CD4-positive, alpha-beta T cell treated with Interleukin-17A for 4 hours (primary cell): ENCODE measurements at places on chromosomes 2 and 18.
A peak's percentile ranks its signal among the peaks of the same experiment; 100 is the strongest.

DNA sequence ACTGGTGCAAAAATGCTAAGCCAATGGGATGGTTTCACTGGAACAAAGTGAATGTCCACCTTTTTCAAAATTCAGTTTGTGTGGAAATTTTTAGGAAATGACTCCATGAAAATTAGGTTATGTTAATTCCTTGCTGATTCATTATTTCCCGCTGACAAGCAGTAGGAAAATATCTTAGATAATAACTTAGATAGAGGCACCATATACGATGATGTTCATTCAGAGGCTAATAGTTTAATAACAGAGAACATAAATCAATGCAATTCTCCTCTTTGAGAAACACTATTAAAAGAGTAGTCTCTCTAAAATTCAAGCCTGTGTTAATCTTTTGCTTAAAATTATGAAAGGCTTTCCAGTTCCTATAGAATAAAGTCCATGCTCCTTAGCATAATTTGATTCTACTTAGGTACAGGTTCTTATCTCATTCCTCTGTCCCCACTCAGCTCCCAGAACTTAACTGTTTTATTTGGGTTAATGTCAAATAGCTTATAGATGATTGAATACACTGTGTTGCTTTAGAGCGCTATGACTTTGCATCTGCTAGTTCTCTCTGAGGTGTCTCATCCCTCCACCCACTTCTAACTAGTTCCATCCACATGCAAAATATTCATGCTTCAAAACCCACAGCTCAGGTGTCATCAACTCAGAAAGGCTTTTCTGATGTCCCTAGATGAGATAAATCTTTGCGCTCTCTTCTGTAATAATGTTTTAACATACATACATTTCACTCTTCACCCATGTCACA, 503.6 kb downstream of the ERBB4 start:
- DNase-seq, result no peak

GRCh38 chr2:181570833-181571661, 85.9 kb downstream of the CERKL start:
- DNase-seq, result no peak

GRCh38 chr2:138020432-138020831, 56.2 kb downstream of the HNMT start:
- no peak for DNase-seq

- no peak for DNase-seq
These were observed 272.5 kb upstream of the PXDN start for GRCh38 chr2:2016651-2017311.

- no peak for DNase-seq
These were observed 152.8 kb downstream of the BCL11A start for GRCh38 chr2:60400462-60401246.

GRCh38 chr18:30852980-30853379, 189.6 kb downstream of the DSC3 start:
- DNase-seq, result no peak

DNA sequence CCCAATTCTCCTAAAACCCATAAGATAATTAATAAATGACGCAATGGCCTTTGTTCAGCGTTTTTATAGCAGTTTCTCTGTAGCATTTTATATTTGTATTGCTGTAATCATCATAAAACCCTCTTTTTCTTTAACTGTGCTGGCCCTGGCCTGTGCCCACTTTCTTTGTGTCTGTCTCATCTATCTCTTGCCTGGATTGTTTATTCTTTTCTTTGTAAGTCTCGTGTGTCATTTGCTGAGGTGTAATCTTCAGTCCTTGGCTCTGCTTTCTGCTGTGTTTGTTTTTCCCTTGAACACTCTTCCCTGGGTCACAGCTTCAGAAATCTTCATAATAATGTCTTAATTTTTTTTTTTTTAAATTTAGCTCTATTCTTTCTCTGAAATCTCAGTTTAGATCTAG, 525.8 kb upstream of the LINC00305 start:
- no peak for DNase-seq

DNA sequence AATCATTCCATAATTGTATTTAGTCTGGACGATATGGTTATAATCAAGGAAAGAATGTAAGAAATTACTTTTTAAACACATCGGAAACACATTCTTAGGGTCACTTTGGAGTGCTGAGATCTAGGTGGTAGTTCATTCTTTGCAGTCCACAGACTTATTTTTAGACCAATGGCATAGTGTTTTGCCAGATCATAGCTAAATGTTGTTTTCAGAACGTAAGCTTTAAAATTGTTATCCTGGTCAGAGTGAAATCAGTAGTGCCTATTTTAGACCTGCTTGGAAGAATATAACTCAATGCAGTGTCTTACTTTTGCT, 4.3 kb downstream of the MYL12A start:
- no peak for DNase-seq

DNA sequence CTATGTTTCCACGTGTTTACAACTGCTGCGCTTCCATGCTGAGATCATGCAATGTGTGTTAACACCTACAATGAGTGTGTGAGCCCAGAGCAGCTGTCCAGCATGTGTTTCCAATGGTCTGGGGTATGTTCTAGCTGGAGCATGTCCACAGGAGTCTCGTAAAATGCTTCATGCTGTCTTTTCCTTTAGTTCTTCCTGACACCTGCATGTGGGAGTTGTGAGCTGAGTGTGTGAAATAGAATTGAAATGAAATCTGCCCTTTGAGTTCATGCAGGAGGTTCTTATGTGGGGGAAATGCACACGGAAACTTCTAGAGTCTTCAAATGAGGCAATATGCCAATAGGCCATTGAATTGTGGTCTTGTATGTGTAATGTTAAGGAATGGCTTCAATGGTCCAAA, 205.1 kb downstream of the RND3 start:
- DNase-seq, result no peak

DNA sequence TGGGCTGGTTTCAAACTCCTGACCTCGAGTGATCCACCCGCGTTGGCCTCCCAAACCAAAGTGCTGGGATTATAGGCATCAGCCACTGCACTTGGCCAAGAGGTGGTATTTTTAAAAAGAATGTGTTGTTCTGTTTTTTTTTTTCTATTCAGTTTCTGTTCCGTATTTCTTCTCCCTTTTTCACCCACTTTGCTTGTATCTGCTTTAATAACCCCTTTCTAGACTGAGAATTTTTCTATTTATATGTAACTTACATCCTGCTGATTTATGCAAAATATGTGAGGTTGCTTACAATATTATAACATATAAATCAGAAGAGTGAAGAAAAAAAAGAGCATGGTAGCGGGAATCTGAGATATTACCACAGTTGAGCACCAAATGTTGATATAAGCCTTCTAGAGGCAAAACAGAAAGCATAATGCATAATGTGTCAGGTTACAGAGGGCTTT, 17.2 kb upstream of the LYPD6B start:
- DNase-seq, result no peak

DNA sequence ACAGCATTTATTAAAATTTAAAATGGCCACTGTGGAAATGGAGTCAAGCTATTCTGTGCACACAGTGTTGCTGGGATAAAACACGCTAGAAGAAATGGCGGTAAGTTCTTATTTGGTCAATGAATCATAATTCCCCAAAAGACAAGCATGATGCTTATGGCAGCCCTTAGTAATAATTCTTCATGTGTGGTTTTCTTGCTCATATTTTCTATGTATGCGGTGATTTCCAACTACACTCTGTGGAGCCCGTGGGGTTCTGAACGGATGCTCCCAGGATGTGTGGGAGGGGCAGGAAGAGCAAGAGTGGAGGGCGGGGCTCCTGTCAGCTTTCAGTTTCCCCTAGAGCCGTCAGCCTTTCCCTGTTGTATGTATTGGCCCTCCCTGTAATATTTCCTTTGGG, 91.7 kb upstream of the RMDN2 start:
- DNase-seq, result peak; percentile 67

DNA sequence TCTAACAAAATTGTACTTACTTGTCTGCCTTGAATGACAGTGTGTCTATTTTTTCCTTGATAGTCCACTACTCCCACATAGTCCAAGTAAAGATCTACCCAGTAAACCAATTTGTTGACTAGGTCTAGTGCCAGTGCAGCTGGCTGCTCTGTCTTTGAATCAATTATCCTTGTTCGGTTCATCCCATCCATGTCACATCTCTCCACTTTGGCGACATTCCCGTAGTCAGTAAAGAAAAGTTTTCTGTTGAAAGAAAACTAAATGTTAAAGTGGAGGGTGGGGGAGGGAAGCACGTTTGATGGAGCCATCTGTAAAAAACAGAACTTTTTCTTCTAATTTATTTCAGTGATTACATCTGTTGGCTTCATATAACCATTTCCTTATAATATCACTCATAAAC, 1068.8 kb downstream of the LRP1B start:
- DNase-seq, result no peak

- DNase-seq, result no peak
These were observed 790.9 kb upstream of the GCFC2 start for GRCh38 chr2:76501641-76502040.

DNA sequence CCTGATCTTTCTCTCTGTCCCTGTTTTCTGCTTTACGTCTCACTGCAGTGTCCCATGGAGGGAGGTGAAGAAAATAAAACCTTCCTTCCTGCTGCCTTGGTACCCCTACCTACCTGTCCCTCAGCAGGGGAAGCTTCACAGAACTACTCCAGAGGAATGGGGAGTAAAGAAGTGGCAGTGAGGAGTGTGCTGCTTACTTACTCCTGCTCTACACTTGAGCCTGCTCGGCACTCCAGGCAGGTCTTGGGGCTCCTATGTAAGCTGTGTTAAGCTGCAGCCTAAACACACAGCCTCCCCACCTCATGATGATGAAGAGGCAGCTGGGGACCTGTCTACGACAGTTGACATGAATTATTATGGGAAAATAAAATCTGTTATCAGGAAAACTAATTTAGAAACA, 72.6 kb downstream of the ACSL3 start:
- no peak for DNase-seq

GRCh38 chr18:24009651-24010333, 4.8 kb upstream of the TTC39C start:
- DNase-seq, result peak; percentile 60

GRCh38 chr2:65660340-65660739, 227.9 kb upstream of the SPRED2 start:
- DNase-seq, result no peak

- DNase-seq, result no peak
These were observed 79.5 kb downstream of the TMEM163 start for GRCh38 chr2:134639265-134639664.

GRCh38 chr18:63099091-63099840, 220.3 kb downstream of the BCL2 start:
- DNase-seq, result no peak

- DNase-seq, result no peak
These were observed 100.1 kb upstream of the ASAP2 start for GRCh38 chr2:9106338-9107167.

GRCh38 chr2:237806334-237806733, 7.8 kb downstream of the RBM44 start:
- DNase-seq, result no peak

GRCh38 chr18:29840089-29840488, 1202.5 kb downstream of the DSC3 start:
- no peak for DNase-seq

- no peak for DNase-seq
These were observed 14.0 kb downstream of the TMEM127 start for GRCh38 chr2:96251721-96252292.

GRCh38 chr2:152568531-152568930, 148.7 kb downstream of the PRPF40A start:
- DNase-seq, result no peak

- DNase-seq, result no peak
These were observed 22.2 kb upstream of the IL1RN start for GRCh38 chr2:113105047-113105785.

DNA sequence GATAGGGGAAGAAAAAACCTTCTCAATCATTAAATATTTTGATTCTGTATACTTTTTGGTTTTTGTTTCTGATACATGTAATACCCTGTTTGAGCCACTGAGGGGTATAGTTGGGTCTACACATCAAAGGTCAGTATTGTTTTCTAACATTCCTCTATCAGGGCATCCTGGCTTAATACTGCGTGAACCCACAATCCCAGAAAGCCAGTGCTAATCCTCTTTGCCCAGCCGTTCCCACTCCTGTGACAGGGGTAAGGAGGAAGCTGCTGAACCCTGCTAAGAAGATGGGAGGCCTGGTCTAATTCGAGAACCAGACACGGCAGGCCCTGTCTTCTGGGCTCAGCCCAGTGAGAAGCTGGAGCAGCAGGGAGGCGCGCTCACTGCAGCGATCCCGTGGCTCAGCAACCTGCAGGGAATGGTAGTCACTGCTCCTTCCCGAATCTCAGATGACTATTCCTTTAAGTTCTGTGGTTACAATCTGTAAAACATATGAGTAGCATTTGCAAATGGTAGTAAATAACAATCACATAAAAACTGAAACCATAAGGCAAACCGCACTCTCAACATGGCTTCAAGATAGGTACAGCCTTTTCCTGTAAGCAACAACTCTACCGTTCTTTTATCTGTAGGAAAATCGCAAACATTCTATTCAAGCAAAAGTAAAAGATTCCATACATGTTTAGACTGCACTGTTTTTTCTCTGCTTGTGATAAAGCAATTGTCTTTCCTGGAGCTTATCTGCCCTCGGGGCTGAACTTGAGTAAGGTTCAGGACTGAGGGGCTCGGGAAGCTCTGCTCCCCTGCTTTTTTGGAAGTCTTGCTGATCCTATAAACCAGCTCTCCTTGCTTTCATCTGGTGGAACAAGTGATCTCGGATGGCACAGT, 87.0 kb downstream of the EPB41L3 start:
- DNase-seq, result peak; percentile 27

GRCh38 chr2:134027980-134028379, 225.9 kb upstream of the MGAT5 start:
- DNase-seq, result no peak

GRCh38 chr2:58764338-58765104, 523.4 kb upstream of the FANCL start:
- no peak for DNase-seq

DNA sequence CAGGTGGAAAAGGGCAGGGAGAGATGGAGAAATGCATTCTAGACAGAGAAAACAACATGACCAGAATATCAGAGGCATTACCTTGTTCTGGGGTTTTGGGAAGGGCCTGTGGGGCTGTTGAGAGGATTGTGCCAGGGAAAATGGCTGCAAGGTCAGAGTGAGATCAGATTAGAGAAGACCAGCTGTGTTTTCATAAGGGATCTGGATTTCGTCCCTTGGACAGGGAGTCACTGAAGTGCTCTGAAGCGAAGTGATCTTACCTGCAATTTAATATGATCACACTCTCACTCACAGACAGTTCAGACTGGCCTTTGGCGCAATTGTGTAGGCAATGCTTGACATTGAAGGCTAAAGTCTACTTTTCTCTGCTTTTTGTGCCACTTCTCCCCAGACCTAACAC, 20.3 kb upstream of the REG3G start:
- DNase-seq, result no peak

DNA sequence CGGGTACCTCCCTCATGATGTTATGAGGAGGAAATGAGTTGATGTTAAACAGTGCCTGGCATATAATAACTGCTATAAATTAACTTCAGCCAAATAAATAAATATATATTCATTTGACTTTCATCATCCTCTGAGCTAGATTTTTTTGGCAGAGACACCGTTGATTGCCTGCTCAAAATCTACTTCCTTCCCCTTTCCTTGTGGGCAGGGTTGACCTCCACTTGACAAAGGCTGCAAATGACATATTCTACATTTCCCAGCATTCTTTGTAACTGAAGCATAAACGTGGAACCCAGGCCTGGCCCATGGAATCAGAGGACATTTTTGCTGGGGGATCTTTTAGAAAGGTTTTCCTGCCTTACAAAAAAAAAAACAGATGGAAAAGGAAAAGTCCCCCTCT, 177.8 kb downstream of the TXNL1 start:
- no peak for DNase-seq
